ENCODE measurements at places on chromosomes 2 and 18.

DNA sequence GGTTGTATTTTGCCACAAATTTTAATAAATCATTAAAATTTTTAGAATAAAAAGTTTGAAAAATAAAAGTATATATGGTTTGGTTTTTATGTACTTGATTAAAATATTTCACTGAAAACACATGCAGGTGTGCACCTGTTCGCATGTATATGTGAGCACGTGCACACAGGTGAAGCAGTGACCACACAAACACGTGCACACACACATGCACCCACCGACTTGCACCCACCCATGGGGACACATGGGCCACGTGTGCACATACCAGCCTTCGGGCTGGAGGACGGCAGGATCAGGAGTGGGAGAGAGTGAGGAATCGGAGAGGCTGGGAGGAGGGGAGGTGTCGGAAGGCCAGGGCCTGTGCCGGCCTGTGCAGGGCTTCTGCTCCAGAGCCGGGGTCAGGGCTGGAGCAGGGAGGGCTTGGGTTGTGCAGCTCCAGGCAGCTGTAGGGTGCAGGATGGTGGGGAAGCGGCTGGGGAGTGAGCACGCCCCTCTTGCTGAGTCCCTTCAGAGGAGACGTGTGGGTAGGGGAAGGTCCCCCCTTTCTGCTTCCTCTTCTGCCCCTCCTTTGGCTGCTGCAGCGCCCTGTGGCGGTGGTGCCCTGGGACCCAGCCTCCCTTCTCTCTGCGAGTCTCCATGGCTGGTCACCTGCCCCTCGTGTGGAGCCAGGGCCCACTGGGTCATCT lies 106.9 kb upstream of the HDAC4 start:
- DNase-seq: no peak

DNA sequence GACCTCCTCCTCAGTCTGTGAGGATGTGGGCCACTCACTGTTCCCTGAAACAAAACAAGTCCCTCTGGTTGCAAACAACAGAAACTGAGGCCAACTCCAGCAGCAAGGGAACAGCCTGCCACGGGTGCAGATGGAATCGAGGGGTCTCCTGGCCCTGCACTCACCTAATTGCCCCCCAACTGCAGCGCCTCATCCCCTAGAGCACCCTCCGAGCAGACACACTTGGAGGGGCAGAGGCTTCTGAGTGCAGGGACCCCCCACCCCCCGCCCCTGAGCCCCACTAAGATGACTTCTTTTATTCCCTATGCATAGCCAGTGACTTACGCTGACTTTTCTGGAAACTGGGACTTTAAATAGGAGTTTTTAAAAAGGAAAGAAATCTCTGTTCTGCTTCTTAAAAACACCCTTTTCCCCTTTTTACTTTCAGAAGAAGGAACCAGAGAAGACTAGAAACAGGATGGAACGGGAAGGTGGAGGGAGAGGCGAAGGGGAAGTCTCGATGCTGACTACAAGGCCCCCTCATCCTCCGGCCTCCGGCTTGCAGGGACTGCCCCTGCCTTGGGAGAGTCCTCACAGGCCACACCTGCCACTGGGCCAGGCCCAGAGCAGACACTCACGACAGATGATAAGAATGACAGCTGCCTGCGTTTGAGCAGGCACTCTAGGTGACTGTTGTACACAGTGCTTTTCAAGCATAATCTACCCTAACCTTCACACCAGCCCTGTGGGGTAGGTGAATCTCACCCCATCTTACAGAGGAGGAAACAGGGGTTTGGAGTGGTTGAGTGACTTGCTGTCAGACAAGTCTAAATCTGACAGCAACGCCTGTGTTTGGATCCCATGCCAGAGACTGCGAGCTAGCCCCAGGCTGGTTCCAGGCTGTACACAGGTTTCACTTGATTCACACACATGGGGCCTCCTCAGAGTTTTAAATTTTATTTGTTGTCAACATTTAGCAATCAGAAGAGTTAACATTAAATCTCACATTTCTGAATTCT lies 28.2 kb upstream of the BIN1 start:
- no peak for DNase-seq

DNA sequence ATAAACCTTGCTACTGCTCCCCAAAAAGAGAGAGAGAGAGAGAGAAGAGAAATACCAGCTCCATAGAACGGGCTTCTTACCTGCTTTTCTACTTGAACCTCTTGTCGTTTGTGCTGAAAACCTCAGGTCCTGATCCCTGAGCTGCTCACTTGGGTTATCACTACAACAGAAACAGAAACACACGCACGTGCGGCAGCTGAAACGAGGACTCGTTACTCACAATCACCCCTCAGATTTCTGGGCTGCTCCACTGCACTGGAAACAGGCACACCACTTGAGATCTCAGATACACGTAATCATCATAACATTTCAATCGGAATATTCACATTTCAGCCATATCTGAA lies 48.2 kb upstream of the GPC1 start:
- DNase-seq: no peak

- DNase-seq: no peak
Measured at GRCh38 chr2:102027036-102027980, 35.5 kb downstream of the IL1R2 start.

- no peak for DNase-seq
Measured at GRCh38 chr18:79778291-79778791, 19.4 kb upstream of the KCNG2 start.

DNA sequence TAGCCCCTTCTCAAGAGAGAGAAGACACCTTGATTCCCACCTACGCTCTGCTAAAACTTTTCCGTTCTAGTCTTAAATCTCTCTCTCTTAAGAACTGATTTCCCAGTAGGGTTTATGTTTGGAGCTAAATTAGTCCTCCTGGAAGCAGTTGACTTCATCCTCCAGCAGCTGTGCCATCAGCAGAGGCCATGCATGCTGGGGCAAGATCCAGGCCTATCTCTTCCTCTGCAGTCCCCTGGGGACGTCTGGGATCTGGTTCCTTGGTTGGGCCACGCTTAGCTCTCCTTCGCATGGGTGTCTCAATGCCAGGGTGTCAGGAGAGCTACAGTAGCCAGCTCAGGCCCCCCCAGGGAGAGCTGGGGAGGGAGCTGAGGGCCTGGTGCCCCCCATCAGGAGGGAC lies 49.7 kb downstream of the HPCAL1 start:
- DNase-seq: no peak

DNA sequence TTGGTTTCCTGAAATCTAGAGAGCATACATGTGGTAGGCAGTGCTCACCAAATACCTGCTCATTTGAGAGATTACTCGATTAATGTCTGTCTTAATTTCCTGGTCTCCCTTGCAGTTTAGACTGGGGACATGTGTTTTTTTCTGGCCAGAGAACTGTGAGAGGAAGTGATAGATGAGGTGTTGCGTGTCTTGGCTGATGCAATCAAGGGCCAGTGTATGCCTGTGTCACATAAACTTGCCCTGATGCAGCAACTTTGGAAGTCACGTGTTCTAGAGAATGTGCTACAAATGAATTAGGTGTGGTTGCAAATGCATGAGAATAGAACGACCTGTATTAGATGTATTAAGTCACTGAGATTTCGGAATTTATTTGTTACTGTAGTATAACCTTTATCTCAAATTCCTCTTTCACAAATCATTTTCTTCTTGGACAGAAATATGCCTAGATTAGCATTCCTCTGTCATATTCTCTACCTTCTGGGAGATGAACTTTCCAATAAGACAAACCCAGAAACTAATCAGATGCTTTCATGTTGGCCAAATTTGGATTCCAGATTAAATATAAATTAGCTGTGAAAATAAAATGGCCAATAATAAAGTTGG lies 9.9 kb upstream of the IL1A start:
- DNase-seq: no peak

DNA sequence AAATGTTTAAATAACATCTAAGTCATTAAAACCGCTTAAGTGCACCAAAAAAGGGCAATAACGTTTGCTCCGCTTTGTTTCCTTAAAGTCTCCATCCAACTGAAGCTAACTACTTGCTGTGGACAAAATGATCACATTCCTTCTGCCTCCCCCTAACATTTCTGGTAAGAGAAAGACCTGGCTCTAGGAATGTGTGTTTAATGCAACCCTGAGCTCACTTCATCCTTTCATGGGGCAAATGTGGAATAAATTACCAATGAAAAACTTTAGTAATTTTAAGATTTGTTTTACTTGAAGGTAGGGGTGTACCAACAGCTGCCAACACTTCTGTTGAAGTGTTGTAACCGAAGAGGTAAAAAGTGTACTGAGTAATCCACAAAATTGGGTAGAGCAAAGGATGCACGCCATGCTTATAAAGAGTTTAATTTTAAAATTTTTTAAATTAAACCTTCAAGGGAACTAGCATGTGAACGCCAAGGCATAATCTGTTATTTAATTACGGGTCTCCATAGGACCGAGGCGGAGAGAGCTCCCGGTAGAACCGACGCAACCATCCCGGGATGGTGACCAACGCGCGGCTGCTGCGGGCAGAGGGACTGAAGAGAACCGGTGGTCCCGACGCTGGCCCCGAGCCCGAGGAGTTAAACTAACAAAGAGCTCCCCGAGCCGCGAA lies 1.1 kb downstream of the HNRNPLL start:
- no peak for DNase-seq

GRCh38 chr2:55052129-55053061 lies 2.1 kb upstream of the RTN4 start:
- no peak for DNase-seq

GRCh38 chr2:30722936-30723725 lies 84.1 kb downstream of the CAPN13 start:
- no peak for DNase-seq

GRCh38 chr2:203751685-203752271 lies 45.3 kb downstream of the CD28 start:
- no peak for DNase-seq

DNA sequence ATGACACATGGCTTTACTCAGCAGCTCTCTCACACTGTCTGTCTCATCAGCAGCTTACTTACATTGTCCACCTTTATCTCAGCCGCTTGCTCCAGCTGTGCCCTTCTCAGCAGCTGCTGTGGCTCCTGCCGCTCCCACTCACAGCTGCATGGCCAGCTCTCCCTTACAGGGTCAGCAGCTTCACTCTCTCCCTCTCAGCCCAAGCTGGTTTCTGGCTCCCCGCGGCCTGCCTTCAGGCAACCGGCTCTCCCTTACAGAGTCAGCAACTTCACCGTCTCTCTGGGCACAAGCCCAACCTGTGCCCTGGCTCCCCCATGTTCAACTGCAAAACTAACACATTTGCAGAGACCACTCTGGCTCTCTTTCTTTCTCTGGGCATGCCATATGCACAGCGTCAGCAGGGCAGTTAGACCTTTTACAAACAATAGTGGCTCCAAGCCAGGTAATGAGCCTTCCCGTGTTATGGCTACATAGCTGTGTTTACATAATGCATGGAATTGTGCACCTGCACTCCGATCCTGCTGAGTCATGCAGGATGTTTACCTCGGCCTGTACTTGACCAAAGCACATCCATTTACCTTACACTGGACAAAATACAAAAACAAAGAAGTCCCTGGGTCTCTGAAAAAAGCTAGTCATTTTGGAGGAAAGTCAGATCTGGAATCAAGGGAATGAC lies 167.3 kb downstream of the DOK6 start:
- DNase-seq: no peak

GRCh38 chr2:126653109-126653508 lies 2.8 kb upstream of the GYPC start:
- no peak for DNase-seq

DNA sequence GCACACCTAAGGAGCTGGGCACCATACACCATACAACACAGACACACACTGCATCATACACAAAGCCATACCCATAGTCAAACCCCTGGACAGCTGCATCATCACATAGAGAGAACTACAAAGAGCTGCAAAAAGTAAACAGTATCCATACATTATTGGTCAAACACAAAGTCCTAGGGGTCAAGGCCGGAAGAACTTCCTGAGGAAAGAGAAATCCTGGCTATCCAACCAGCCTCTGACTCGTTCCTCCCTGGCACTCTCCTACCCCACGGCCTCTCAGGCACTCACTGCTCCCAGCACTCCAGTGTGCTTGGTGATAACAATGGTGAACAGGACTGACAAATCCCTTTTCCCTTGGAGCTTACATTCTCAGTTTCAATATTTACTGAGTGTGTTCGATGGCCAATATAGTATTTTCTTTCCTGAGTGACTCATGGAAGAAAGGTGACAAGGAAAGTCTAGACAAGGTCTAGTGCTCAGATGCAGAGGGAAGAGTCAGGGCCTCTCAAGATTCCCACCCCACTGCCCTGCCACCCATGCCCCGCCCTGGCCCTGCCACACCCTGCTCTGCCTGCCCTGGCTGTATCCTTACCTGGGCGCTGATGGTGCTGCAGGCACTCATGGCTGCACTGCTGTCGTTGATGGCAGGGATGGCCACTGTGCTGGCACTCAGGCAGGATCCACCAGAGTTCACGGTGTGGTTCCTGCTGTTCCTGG lies 3.4 kb downstream of the CFAP65 start:
- DNase-seq: no peak

DNA sequence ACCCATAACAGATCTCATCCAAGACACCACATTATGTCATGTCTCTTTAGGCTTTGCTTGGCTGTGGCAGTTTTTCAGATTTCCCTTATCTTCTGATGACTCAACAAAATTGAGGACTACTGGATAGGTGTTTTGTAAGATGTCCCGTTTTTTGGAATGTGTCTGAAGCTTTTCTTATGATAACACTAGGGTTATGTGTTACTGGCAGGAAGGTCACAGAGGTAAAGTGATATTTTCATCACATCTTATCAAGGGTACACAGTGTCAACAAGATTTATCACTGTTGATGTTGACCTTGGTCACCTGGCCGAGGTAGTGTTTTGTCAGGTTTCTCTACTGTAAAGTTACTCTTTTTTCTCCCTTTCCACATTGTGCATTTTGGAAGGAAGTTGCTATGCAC lies 44.8 kb upstream of the UPP2 start:
- DNase-seq: no peak

- no peak for DNase-seq
Measured at GRCh38 chr2:100235098-100235497, 87.2 kb downstream of the LONRF2 start.

GRCh38 chr2:233350708-233351107 lies 3.6 kb upstream of the DGKD start:
- no peak for DNase-seq

DNA sequence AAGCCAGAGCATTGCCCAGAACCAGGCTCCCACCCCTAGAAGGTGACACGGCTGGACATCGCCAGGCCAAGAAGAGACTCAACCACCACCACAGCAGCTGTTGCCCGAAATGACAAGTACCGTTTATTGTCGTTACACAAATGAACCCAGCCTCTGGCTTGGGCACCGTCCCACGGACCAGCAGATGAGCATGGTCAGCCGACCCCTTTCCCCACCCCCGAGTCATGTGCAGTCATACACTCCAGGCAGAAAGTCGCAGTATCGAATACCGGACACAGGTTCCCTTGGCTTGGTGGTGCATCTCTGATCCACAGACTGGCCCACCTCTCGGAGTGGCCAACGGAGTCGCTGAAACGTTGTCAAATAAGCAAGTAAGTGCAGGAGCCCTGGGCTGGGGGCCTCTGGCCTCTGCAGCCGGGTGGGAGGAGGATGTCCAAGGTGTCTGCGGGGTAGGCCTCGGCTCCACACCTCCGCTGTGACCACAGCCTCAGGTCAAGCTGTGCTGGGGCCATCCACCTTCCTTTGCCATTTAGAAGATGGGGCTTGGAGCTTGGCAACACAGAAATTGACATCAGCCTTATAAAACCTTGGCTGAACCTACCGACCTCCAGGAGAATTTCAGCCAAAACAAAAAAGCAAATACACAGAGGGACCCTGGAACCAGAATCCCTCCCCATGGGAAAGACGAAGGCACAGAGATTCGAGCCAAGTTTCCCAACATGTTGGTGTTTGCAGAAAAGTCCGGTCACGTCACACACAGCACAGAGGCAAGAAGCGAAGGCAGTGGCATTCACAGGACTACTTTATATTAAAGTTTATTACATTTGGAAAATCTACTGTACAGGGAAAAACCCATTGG lies 24.0 kb downstream of the SDC1 start:
- DNase-seq: no peak

- no peak for DNase-seq
Measured at GRCh38 chr2:230137902-230138539, 69.3 kb upstream of the SLC16A14 start.
